ENCODE measurements at places on chromosomes 5 and 9.

- DNase-seq = no peak
These were observed 34.8 kb downstream of the GSN start for GRCh38 chr9:121302786-121303185.

GRCh38 chr9:87387351-87388011 is 110.2 kb upstream of the DAPK1 start:
- no peak for DNase-seq

GRCh38 chr9:136155576-136155975 is 36.9 kb upstream of the TMEM250 start:
- no peak for DNase-seq

DNA sequence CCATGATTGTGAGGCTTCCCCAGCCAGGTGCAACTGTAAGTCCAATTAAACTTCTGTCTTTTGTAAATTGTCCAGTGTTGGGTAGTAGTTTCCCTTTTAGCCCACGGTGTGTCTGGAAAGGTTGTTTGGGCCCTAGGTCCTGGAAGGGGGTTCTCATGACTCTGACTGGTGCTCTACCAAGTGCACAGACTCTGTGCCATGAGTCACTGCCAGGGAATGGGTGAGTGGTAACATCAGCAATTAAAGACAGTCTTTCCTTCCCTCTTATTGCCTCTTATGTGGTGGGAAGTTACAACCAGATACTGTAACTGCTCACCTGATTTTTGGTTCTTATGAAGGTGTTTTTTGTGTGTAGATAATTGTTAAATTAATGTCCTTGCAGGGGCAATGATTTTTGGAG is 141.2 kb downstream of the PRDM9 start:
- no peak for DNase-seq

DNA sequence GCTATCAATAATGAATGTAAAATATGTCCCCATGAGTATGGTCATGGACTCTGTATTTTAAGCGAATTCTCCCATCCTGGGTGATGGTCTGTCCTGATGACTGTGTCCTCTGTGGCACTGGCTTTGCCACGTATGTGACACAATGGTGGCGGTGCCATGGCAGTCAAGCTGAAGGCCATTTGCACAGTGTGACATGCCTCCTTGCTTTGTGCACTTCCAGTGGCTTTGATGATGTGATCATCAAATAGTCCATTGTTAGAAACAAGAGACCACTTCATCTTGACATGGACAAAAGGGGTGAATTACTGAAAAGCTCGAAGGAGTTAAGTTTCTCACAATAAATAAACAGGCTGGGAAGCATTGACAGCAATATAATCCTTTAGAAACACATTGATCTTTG is 31.0 kb upstream of the PRRC1 start:
- no peak for DNase-seq

DNA sequence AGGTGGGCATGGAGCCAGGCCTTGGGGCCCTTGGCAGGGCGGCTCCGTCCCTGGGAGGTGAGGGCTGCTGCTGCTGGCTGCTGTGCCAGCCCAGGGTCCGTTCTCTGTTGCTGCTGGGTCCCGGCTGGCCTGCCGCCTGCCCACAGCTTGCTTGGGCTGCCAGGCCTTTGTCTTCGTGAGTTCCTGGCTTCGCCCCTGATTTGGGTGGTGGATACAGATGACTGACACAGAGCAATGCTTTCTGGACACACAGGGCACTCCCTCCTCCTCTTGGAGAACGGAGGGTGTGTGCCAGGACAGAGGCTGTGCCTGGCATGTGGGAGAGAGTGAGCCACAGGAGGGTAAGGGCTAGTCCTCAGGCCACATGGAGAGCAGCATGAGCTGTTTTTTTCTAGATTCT is 166.1 kb downstream of the MACROH2A1 start:
- no peak for DNase-seq

- no peak for DNase-seq
These were observed 3.5 kb upstream of the BTF3 start for GRCh38 chr5:73494721-73495120.

- no peak for DNase-seq
These were observed 348.8 kb downstream of the EFNA5 start for GRCh38 chr5:107321906-107322305.

DNA sequence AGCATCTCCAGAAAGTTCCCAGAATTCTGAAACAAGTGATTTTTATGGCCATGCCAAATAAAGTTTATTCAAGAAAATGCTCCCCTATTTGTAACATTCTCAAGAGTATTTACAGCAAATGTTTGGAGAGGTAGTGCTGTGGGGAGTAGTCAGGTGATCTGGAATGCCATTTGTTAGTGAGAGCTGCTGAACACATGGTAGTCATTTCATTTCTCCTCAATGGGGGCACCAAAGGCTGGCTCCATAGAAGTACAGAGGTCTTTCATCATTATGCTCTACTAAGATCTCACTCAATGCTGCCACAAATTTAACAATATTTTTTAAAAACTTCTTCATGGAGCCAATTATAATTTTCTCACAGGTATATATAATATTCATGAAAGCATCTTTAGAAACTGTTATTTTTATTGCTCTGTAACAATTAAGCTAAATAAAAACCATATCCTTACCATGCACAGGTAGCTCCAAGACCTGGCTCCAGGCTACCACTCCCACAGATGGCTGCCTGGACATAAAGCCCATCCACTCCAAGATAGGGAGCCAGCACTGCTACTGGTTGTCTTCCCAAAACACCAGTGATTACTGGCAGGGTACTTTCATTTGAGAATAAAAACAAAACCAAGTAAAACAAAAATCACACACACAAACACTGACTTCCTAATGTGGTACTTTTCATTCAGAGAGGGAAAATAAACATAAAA is 200.8 kb downstream of the PLK2 start:
- DNase-seq = no peak

DNA sequence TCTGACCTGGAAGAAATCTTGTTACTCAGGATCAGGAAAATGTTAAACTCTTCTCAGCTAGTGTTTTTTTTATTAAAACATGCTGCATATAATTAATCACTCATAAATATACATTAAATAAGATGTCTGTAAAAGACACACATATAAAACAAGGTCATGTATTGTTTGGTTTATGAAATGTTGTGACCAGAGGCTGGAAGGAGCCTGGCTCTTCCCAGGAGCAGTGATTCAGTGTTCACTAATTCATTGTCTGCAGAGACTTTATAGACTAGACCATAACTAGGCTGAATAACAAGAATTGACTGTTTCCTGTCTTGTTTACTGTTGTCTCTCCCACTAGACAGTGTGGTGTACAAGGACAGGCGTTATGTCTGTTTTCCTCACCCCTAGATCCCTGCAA is 49.1 kb upstream of the ANKRD55 start:
- DNase-seq = no peak
